Cardiac septum (tissue), 1 donor: ENCODE measurements at places on chromosomes 1 and 21.

DNA sequence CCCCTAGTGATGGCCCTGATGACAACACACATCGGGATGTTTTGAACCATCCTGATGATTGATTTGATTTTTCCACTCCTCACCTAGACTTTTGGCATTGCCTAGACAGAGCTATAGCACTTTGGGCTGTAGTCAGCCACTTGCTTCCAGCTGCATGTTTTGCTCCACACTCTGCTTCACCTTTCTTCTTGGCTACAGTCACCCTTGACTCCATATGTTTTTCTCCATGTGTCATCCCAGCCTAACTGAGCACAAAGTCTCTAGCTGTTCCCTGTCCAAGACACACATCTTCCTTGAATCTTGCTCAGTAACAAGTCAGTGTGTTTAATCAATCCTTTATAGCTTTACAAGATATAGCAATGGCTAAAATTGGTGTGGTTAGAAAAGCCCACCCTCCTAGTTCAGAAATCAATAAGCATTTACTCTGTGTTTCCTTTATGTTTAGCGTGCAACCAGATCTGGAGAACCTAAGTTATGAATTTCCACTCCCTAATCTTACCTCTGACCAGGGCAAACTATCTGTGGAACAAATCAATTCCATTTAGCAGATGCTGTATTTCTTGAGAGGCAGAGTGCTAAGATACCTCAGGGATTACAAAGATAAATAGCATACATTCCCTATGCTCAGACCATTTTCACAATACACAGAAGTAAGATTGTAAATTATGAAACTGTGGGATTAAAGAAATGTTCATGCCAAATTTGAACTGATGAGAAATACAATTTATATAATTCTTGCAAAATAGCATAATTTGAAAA is 98.4 kb upstream of the LYPLAL1 start:
- no peak for DNase-seq

- DNase-seq: no peak
These were observed 18.1 kb downstream of the PLOD1 start for GRCh38 chr1:11952455-11953109.

- no peak for DNase-seq
These were observed 374.6 kb upstream of the RUNX1 start for GRCh38 chr21:35423709-35424108.

- no peak for DNase-seq
These were observed 4.4 kb upstream of the LGR6 start for GRCh38 chr1:202189001-202189790.

DNA sequence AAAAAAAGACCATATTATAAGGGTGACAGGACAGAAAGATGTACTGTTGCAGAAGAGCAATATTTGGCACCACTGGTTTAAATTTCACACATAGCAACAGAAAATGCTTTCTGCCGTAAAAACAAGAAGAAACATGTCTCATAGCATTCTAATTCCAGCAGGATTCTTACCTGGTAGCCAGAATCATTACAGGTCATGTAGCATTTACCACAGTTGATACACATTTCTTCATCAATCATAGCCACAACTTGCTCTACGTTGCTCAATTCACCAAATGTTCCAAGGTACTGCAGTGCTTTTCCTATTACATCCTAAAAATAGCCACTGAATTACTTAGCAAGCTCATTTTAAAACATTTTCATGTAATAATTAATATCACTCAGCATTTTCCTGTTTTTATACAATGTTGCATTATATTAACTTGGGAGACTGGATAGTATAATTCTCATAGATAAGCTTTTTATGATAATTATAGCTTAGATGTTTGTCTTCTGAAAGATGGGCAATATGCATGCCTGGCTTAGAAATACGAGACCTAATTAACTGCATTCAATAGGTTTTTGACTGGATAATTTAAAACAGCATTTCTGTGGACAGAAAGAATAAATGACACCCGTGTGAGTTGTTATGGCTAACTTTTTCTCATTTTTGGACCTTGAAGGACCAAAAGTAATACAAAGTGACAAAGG is 360.7 kb downstream of the PTBP2 start:
- no peak for DNase-seq

- no peak for DNase-seq
These were observed 120.1 kb downstream of the SEC16B start for GRCh38 chr1:177849579-177850290.

DNA sequence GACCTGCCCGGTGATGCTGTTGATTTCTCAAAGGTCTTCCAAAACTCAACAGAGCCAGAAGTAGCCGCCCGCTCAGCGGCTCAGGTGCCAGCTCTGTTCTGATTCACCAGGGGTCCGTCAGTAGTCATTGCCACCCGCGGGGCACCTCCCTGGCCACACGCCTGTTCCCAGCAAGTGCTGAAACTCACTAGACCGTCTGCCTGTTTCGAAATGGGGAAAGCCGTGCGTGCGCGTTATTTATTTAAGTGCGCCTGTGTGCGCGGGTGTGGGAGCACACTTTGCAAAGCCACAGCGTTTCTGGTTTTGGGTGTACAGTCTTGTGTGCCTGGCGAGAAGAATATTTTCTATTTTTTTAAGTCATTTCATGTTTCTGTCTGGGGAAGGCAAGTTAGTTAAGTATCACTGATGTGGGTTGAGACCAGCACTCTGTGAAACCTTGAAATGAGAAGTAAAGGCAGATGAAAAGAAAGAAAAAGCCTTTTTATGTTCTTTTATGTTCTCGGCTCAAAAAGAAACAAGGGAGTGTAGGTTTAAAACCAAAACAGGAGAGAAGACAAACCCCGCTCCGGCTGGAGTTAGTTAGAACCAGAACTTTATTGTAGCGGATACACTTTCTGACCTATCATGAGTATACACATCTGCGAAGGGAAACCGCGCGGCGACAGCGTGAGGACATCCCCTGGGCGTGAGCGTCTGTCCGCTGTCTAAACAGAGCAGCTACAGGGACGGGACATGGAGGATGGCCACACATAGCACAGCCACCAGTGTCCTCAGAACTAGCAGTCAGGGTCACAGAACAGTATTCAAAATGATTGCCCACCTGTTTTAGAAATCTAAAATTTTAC is 77.1 kb downstream of the PIK3CD start:
- DNase-seq: no peak

DNA sequence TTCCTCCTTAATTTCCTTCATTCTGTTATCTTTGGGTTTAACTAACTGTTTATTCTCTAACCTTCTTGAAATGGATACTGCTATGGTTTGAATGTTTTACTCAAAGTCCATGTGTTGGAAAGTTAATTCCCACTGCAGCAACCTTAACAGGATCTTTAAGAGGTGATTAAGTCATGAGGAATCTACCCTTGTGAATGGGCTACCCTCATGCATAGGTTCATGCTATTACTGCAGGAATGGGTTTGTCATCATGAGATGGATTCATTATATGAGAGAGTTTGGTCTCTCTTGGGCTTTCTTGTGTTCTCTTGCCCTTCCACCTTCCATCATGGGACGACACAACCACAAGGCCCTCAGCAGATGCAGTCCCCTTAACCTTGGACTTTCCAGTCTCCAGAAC is 516.9 kb downstream of the ADGRL2 start:
- no peak for DNase-seq

- no peak for DNase-seq
These were observed 103.0 kb upstream of the TSPAN2 start for GRCh38 chr1:115192200-115192767.

DNA sequence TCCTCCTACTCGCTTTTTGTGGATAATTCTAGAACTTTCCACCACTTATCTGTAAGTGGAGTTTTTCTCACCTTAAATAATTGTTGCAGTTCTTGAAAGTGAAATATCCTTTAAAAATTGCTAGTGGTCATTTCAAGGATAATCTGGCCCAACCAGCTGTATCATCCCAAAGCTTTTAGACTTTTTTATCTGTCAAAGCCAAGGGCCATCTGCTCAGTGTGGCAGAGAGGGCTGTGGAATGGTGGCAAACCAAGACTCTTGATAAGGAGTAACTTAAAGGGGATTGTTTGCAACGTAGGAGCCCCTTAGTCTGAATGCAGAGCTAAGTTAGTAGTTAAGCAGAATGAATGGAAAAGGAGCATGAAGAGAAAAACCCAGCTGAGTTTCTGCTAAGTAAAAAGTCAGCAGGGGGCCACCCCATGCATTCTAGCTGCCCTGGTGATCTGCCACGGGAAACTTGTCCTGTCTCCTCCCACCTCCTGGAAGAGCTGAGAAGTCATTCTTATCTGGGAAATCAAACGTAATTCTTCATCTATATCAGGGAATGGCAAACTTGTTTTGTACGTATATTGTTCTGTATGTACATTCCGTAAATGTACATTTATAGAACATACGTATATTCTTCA is 169.3 kb downstream of the PRDM2 start:
- no peak for DNase-seq

GRCh38 chr1:170908942-170909341 is 26.4 kb upstream of the MROH9 start:
- DNase-seq: no peak

DNA sequence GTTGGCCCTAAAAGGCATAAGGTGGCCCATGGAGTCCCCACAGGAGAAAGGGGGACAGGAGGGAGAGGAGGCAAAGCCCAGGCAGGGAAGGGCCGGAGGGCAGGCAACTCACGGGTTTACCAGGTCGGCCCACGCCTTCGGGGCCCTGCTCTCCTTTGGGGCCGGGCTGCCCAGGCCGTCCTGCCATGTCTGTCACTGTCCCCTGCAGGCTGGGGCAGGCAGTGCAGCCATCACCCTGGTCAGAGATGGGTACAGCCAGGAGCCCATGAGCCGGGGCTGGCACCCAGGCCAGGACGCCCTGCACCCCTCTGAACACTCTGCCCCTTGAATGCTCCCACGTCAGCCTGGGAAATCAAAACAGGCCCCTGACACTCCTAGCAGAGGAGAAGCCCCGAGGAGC is 19.8 kb downstream of the COL16A1 start:
- no peak for DNase-seq

DNA sequence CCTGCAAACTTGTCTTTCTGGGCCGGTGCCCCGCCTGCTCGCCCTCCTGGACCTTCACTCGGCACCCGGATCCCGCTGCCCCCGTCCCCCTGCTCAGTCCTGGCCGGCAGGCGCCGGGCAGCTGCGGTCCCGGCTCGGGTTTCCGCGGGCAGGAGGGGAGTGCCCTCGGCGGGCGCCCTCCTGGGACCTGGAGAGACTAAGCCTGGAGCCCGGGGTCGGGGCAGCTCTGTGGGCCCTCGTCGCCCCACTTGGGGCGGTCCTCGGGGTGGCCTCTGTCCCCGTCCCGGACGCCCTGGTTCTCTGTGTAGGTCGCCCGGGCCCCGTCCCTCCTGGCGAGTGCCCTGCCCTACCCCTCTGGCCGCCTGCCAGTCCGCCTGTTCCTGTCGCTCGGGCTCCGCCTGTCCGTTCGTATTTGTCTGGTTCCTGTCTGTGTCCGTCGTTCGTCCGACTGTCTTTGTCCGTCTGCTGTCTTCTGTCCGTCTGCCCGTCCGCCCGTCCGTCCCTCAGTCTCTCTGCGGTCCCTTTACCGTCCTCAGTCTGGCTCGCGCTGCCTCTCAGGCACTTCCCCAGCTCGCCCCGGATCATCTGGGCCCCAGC is 490 bp downstream of the SERINC2 start:
- DNase-seq: peak; percentile 90

DNA sequence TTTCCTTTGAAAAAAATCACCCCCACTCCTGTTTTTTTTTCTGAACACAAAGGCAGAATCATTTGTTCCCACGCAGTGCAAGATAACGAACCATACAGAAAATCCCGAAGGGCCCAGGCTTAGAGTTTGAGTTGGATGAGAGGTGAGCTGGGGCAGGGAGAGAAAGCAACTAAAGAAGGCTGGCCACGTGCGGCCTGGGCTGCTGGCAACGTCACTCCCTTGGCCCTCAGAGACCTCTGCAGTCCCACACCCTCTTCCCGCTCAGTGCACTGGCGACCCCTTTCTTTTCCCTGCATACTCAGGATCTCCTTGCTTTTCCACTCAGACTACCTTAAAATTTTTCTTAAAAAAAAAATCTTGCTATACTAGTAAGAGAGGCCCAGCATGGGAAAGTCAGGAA is 28.2 kb upstream of the CRNN start:
- DNase-seq: no peak

- no peak for DNase-seq
These were observed 96.0 kb upstream of the DUSP10 start for GRCh38 chr1:221837896-221838295.

GRCh38 chr1:183236158-183236725 is 50.2 kb downstream of the LAMC2 start:
- DNase-seq: no peak

DNA sequence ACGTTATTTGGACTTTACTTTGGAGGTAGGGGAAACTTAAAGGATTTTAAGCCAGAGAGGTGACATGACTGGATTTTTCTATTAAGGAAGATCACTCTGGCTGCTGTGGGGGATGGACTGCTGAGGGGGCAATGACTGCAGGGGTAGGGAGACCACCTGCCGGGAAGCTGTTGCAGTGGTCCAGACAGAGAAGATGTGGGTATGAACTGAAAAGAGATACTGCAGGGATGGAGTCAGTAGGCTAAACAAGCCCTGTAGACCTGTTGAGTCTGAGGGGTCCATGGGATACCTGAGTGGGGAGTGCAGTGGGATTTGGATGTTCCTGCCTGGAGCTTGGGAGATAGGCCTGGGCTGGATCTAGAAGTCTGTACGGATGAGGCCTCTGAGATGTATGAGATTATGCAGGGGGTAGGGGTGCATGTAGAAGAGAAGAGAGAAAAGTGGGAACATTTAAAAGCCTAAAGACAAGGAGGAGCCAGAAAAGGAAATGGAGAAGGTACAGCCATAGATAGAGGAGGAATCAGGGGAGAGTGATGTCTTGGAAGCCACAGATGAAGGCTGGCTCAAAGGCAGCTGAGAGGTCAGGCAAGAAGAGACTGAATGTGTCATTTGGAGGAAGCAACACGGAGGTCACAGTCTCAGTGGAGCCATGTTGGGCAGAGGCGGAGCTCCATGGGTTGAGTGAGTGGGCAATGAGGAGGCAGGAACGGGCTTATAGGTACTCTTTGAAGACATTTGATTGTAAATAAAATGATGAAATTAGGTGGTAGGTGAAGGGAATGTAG is 25.9 kb upstream of the KCNA2 start:
- no peak for DNase-seq

DNA sequence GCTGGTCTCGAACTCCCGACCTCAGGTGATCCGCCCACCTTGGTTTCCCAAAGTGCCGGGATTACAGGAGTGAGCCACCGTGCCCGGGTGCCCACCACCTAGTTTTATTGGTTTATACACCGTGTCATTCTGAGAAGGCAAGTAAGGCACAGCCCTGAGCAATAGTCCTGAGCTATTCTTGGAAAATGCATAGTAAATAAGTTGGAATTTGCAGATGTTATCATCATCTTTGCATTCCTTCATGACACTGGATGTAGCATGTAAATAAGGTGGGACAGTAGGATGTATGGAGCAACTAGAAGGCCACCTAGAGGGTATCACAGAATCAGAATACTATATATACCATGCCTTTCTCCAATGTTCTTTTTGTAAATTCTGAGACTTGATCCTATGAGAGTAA is 11.0 kb downstream of the TOR1AIP2 start:
- DNase-seq: no peak

GRCh38 chr1:233704170-233704897 is 90.4 kb downstream of the KCNK1 start:
- DNase-seq: no peak

- no peak for DNase-seq
These were observed 150.4 kb downstream of the GRIK1 start for GRCh38 chr21:29789393-29789792.
